ENCODE measurements at places on chromosomes 1 and 21. TPM values are rescaled to one million over a fixed set of nuclear protein-coding genes. Genes with fewer than 3 reads are reported as not detected.

- no peak for DNase-seq
- H3K4me3 ChIP-seq = no peak overlapping the region
- H3K4me1 ChIP-seq = no peaks in the 10 kb centered on the region
- no peaks in the 10 kb centered on the region for H3K27me3 ChIP-seq
- no peaks in the 10 kb centered on the region for H3K36me3 ChIP-seq
- H3K27ac ChIP-seq = no peak overlapping the region
These were observed 386.1 kb downstream of the MATN1 start for GRCh38 chr1:30337324-30337620.

GRCh38 chr1:232538224-232538942 is 91.5 kb downstream of the SIPA1L2 start:
- no peak overlapping the region for H3K27ac ChIP-seq
- H3K27me3 ChIP-seq = no peaks in the 10 kb centered on the region
- no peak for DNase-seq
- H3K36me3 ChIP-seq = no peaks in the 10 kb centered on the region
- H3K4me1 ChIP-seq = peaks cover 11% of the 10 kb centered on the region

GRCh38 chr21:17658931-17659330 is 46.2 kb upstream of the BTG3 start:
- H3K36me3 ChIP-seq = no peaks in the 10 kb centered on the region
- H3K27ac ChIP-seq = no peak overlapping the region
- no peak overlapping the region for H3K4me3 ChIP-seq
- no peaks in the 10 kb centered on the region for H3K4me1 ChIP-seq
- no peak for DNase-seq

DNA sequence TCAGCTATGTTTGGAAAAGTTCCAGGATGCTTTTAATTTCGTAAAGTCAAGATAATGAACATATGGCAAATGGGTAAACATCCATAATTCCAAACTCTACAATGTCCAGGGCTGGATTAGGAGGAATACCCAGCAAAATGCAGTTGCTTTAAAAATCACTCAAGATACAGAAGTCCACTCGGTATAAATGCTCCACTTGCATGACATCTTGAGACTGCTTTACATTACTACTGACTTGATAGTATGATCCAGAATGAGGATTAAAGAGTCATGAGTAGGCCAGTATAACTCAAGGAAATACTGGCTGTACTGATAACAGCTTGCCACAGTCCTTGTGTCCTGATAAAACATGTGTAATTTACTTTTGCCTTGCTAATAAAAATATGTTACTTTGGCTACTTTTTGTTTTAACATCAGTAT is 58.3 kb upstream of the ANGPTL3 start:
- peaks cover 20% of the 10 kb centered on the region for H3K36me3 ChIP-seq
- H3K27ac ChIP-seq = no peak overlapping the region
- H3K4me3 ChIP-seq = no peak overlapping the region
- H3K4me1 ChIP-seq = no peaks in the 10 kb centered on the region

GRCh38 chr1:43835082-43836021 is 98.2 kb upstream of the ARTN start:
- peak overlapping the region; percentile 53 for H3K27ac ChIP-seq
- H3K36me3 ChIP-seq = no peaks in the 10 kb centered on the region
- H3K4me1 ChIP-seq = peaks cover 21% of the 10 kb centered on the region

- DNase-seq = no peak
- no peaks in the 10 kb centered on the region for H3K36me3 ChIP-seq
- H3K27me3 ChIP-seq = no peaks in the 10 kb centered on the region
- peaks cover 41% of the 10 kb centered on the region for H3K4me1 ChIP-seq
- peak overlapping the region; percentile 75 for H3K27ac ChIP-seq
These were observed 6.4 kb downstream of the ARHGEF19 start for GRCh38 chr1:16205891-16206546.

DNA sequence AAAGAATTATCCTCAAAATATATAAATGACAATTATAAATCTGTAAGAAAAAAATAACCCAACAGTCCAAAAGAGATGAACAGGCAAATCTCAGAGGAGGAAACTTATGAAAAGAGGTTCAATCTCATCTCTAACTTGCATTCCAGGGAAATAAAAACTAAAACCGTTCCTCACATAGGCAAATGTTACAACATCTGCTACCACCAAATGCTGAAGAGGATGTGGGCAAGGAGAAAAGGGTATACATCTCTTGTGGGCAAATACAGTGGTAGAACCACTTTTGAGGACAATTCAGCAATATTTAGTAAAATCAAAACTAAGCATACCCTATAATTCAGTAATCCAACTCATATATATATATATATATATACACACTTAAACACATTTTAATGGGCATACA is 33.7 kb upstream of the SGIP1 start:
- no peaks in the 10 kb centered on the region for H3K27me3 ChIP-seq
- H3K27ac ChIP-seq = no peak overlapping the region
- no peaks in the 10 kb centered on the region for H3K36me3 ChIP-seq

DNA sequence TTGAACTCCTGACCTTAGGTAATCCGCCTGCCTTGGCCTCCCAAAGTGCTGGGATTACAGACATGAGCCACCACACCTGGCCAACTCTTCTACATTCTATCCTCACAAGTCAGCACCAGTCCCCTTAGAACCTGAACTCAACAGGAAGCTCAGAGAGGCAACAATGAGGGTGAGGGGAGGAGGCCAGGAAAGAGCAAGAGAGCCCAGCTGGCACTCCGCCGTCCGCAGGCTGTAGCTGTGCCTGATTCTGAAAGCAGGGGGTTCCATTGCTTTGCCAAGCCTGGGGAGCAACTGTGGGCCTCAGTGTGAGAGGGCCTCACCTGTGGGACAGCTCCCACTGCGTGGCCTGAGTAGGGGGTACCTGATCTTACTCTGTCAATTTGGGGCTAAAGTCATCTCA is 18.7 kb downstream of the STK40 start:
- H3K4me1 ChIP-seq = peaks cover 60% of the 10 kb centered on the region

DNA sequence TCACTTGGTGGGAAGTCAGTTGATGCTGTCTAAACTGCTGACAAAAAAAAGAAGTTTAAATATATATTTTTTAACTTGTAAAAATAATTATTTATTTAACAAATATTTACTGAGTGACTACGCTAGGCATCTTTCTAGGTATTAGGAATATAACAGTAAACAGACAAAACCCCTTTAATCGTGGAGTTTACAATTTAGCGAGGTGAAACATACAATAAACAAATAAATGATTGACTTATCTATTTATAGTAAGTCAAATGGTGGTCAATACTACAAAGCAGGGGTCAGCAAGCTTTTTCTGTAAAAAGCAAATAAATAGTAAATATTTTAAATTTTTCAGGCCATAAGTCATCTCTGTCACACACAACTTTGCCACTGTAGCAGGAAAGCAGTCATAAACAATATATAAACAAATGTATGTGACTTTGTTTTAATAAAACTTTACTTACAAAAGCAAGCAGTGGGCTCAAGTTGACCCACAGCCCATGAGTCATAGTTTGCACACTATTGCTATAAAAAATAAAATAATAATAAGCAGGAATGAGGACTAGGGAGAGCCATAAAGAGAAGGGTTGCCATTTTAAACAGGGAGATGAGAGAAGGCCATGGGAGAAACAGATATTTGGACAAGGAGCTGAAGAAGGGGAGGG is 263.9 kb downstream of the PLPP3 start:
- H3K4me3 ChIP-seq = no peak overlapping the region
- no peaks in the 10 kb centered on the region for H3K27me3 ChIP-seq
- no peak for DNase-seq
- H3K36me3 ChIP-seq = no peaks in the 10 kb centered on the region
- H3K27ac ChIP-seq = no peak overlapping the region

DNA sequence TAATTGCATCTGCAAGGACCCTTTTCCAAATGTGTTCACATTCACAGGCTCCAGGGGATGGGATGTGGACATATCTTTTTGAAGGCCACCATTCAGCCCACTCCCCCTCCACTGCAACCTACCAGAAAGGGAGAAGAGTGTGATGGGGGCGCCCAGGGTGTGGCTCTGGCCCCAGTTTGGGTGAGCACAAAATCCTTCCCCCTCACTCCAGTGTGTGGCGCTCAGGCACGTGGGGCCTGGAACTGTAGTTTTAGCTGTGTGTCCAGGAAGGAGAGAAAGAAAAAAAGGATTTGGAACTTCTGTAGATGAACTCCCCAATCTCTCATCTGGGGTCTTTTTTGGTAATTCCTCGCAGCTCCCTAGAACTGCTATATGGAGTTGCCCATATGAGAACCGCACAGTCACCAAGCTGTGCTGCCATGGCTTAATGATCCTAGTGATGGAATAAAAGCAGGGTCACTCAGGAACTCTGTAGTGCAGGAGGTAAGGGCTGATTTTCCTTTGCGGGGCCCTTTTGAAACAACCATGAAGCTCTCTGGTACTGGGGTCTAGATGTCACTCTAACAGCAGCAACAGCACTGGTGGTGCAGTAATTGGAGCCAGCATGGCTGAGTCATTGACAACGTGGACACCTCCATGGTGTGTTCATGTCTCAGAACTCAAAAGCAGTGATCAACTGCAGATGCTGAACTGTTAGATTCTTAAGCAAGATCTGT is 17.0 kb downstream of the AGT start:
- H3K27ac ChIP-seq = no peak overlapping the region
- H3K4me3 ChIP-seq = no peak overlapping the region
- H3K36me3 ChIP-seq = no peaks in the 10 kb centered on the region
- H3K4me1 ChIP-seq = no peaks in the 10 kb centered on the region

GRCh38 chr1:201649761-201650622 is 111.1 kb downstream of the NAV1 start:
- peak overlapping the region; percentile 85 for H3K27ac ChIP-seq
- H3K36me3 ChIP-seq = no peaks in the 10 kb centered on the region
- H3K4me3 ChIP-seq = peak overlapping the region; percentile 59
- DNase-seq = no peak

- H3K4me1 ChIP-seq = peaks cover 20% of the 10 kb centered on the region
- peaks cover 73% of the 10 kb centered on the region for H3K36me3 ChIP-seq
- H3K27ac ChIP-seq = no peak overlapping the region
- no peaks in the 10 kb centered on the region for H3K27me3 ChIP-seq
- no peak overlapping the region for H3K4me3 ChIP-seq
These were observed 8.2 kb downstream of the SON start for GRCh38 chr21:33550772-33551660.

GRCh38 chr1:219902951-219903350 is 25.4 kb downstream of the SLC30A10 start:
- H3K36me3 ChIP-seq = no peaks in the 10 kb centered on the region
- H3K4me1 ChIP-seq = no peaks in the 10 kb centered on the region
- no peak overlapping the region for H3K27ac ChIP-seq
- no peaks in the 10 kb centered on the region for H3K27me3 ChIP-seq

- no peak for DNase-seq
- H3K4me3 ChIP-seq = no peak overlapping the region
- H3K4me1 ChIP-seq = peaks cover 46% of the 10 kb centered on the region
These were observed 61.4 kb upstream of the ZNF648 start for GRCh38 chr1:182122913-182123260.

DNA sequence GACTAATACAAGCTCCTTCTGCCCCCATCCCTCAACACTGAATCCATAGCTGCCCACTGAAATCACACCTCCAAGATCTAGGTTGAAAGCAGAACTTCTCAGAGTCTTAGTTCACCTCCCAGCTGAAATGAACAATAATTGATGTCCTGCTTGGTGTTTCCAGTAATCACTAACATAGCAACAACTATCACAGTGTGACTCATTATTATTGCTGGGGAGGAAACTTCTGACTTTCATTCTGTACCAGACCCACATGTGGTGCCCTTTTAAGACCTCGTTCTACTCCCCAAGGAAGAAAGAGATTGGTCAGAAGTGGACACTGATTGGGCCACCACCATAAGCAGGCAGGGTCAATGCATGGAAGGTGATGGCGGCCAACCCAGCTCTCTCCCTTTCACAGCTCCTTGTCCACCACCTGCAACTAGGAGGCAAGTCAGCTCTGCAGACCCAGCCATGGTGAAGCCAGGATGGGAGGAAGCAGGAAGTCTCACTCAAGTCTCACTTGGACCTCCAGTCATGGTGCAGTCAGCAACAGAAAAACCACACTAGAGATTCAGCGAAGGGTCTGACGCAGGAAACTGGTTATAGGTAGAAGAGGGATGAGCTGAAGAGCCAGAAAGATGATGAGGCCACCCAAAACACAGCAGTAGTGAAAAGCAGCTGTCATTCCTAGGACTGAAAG is 720.2 kb downstream of the PTPRU start:
- no peaks in the 10 kb centered on the region for H3K27me3 ChIP-seq
- no peak overlapping the region for H3K4me3 ChIP-seq

DNA sequence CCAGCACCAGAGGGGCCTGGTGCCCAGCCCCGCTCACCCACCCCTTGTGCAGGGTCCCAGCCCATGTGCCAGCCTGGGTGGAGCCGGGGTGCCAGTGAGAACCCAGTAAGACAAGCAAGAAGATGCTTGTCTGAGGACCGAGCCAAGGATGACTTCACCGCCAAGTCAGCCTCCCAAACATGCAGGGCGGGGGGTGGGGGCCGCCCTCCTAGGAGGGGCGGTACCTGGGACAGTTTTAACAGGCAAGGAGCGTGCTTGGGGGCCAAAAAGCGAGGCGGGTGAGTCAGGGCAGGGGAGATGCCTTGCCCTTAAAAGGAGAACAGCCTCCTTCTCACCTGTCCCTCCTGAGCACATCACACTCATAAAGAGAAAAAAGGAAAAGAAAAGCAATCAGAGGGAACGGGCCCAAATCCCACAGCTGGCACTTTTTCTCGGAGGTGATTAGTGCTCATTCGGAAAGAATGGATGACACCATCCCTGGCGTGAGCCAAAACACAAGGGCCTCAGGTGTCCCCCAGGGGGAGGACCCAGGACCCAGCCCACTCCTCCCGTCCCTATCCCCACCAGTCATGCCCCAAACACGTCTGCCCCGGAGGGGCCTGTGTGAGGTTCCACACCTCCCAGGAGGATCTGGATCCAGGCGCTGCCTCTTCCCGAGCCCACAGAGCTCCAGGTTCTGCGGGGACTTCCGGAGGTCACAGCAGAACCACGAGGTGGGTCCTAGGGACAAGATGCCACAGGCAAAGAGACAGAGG is 77.6 kb upstream of the IFFO2 start:
- peaks cover 22% of the 10 kb centered on the region for H3K4me1 ChIP-seq
- H3K27ac ChIP-seq = peak overlapping the region; percentile 59
- H3K36me3 ChIP-seq = no peaks in the 10 kb centered on the region
- peak; percentile 96 for DNase-seq

- H3K4me1 ChIP-seq = no peaks in the 10 kb centered on the region
- no peak overlapping the region for H3K27ac ChIP-seq
- DNase-seq = no peak
- H3K36me3 ChIP-seq = no peaks in the 10 kb centered on the region
- H3K27me3 ChIP-seq = no peaks in the 10 kb centered on the region
These were observed 61.4 kb downstream of the FASLG start for GRCh38 chr1:172720339-172720738.

DNA sequence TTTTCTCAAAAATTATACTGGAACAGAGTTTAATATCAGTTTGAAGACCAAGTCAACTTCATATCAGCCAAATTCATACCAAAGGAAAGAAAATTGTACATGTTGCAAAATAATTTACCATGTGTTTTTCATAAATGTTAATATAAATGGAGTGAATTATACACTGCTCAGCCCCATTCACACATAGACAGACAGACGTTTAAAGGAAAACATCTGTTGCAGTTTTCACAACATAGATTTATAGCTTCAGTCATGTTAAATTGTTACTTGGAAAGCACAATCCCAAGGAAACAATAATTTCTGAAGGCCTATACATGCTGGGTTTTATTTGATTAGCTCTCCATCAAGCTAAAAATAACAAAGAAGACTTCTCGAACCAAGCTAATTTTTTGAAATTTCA is 27.8 kb upstream of the HYI start:
- H3K36me3 ChIP-seq = no peaks in the 10 kb centered on the region
- no peaks in the 10 kb centered on the region for H3K4me1 ChIP-seq
- no peak overlapping the region for H3K27ac ChIP-seq

The G0S2 gene
- 187 TPM for total RNA-seq

The NPHS2 gene
- total RNA-seq = not detected

The CADM3 gene
- total RNA-seq = 23.8 TPM

The BATF3 gene
- total RNA-seq = 7.9 TPM

The ZNF695 gene
- total RNA-seq = 0.49 TPM

The SCAMP3 gene
- total RNA-seq = 44.7 TPM

The MCOLN3 gene
- total RNA-seq = 5.6 TPM

The PLEKHA6 gene
- total RNA-seq = 15.0 TPM

The TMEM269 gene
- not detected for total RNA-seq

All from vagina (tissue), 2 donors.